ENCODE measurements at places on chromosomes 6 and 20.

DNA sequence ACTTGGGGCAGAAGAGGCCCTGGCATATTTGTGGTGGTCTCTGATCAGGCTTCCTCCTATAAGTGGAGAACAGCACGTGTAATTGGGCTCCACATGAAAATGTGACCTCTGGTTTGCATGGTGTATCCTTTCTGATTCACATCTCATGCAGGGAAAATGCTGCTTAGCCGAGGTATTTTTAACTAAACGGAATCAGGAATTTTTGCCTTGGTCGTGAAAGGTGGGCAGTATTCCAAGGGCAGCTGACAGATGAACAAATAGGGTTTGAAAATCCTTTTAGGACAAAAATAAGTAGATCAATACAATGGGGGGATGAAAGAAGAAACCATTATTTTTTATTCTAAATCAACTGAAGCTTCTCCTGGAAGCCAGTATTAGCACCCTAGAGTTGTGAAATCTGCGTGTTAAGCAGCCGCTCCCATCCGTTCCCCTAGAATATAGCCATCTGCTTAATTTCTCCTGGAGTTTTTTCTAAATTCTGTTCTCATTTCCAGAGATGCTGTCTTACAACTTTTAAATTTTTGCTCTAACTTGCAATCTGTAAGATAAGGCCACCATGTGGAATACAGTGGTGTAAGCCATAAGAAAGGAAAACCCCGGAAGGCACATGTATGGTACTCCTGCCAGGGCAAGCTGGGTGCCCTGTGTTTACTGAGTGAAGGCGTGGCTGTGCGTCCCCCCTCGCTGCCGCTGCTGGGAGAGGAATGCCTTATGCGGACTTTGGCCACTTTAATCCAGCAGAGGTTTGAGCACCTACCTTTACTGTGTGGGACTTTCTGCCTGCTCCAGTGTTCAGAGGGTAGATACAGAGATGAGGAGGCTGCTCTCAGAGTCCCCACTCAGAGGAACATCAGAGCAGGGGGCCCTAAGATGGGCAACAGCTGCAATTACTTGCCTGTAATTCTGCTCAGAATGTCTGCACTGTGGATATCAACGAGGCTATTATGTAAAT, 52.4 kb downstream of the SYNJ2 start:
- no peak for DNase-seq

DNA sequence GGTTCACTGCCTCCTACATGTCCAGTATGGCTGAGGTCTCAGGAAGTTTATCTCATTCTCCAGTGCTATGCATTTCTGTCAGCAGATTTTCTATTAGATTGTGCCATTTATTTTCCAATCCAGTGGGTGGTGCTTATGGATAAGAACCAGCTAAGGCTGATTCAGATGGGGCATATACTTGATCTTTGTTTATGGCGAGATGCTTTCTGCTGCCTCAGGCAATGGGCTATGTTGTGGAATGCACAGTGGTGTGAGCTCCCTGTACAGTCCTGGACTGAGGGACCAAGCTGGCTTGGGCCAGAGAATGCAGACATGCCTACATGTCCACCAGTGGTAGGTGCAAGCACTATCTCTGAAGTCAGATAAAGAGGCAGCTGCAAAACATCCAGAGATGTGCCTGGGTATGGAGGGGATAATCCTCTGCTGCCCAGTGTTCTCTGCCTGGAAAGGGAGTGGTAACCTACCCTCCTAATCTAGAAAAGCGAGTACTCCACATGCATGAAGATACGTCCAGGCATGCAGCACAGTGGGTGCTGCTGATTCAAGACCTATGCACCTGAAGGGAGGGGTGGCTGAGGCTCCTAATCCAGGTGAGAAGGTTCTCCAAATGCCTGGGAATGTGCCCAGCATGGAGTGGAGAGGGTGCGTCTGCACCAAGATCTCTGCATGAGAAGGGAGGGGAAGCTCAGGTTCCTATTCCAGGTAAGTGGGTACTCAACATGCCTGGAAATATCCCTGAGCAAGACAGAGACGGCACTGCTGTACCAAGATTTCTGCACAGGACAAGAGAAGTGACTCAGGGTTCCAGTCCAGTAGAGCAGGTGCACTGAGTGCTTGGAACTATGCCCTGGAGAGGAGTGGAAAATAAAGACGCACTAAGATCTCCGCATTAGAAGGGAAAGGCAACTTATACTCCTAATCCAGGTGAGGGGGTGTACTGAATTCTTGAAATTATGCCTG, 9.4 kb downstream of the CST4 start:
- no peak for DNase-seq

DNA sequence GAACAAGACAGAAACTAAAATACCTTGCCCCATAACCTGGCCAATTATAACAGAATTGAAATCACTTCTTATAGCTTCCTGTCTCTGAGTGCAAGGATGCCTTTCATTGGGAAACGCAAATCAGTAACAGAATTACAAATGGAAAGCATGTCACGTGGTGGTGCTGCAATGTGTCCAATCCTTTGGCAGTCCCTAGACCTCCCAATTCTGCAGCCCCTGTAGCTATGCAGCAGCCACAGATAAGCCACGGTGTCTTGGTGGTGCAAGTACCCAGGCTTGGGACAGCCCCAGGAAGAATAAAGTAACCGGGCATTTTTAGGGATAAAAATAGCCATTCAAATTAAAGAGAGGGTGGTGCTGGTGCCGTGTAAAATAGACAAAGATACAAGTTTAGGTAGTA, 134.6 kb upstream of the CCN2 start:
- DNase-seq, result no peak

DNA sequence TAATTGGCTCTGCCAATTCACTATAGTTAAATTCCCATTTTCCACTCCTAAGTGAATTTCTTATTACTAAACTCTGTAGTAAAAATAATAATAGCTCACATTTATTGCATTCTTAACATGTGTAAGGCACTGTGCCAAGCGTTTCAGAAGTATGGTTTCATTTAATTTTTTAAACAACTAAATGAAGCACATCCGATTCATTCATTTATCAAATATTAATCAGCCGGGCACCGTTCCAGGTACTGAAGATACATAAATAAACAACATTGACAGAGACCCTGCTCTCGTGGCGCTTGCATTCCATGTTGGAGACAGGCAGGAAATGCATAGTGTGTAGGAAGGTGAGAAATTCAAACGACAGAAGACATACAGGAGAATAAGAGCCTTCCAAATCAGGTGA, 423.2 kb upstream of the JARID2 start:
- no peak for DNase-seq

- DNase-seq, result no peak
Observed at GRCh38 chr6:900716-901605, 208.0 kb upstream of the EXOC2 start.

GRCh38 chr6:52209770-52210169, 23.6 kb downstream of the IL17A start:
- DNase-seq, result no peak

DNA sequence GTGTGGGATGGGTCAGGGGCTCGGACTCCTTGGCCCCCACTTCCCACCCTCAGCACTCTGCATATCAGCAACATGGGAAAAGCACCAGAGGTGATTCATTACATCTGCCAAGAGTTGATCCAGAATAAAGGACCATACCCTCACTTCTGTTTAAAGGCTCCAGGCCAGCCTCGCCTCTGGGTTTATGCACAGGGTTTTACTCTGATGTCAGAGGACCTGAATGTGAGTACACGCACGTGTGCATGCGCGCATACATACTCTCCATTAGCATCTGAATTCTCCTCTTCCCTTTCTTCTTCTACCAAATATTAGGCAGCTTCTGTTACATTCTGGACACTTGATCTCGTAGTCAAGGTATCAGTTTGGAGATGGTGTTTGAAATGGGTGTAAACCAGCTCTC, 114.7 kb upstream of the SPTLC3 start:
- DNase-seq, result no peak

DNA sequence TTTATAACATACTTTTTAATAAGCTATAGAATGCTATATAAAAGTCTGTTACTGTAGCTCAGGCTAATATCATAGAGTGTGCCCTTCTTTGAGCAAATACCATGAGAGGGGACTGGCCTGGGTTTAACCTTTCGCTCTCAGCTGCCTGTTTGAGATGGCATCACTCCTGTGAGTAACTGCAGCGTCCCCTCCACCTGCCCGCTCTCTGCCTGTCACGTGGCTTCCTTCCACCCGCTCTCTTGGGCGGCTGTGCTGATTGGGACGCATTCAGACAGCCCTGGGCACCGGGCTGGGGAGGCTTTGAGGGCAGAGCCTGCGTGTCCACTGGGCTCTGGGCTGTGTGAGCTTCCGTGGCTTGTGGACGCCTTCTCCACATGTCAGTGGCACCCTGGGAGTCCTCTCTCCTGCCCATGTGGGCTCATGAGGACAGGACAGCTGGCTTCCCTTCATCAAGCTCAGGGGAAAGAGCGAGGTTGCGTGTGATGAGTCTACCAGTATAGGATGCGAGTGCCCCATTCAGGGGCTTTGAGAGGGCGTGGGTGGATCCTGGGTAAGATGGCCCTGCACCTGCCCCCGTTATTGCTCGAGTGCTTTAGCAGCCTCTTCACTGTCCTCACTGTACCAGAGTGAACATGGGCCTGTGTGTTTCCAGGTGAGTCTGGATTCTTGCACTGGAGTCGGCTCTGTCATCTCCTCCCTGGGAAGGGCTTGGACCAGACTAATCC, 10.7 kb upstream of the C20orf204 start:
- no peak for DNase-seq

DNA sequence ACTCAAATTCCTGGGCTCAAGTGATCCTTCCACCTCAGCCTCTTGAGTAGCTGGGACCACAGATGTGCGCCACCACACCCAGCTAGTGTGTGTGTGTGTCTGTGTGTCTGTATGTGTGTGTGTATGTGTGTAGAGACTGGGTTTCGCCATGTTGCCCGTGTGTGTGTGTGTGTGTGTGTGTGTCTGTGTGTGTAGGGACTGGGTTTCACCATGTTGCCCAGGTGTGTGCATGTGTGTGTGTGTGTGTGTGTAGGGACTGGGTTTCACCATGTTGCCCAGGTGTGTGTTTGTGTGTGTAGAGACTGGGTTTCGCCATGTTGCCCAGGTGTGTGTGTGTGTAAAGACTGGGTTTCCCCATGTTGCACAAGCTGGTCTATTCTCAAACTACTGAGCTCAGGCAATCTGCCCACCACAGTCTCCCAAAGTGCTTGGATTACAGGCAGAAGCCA, 28.3 kb downstream of the CDK5RAP1 start:
- no peak for DNase-seq

DNA sequence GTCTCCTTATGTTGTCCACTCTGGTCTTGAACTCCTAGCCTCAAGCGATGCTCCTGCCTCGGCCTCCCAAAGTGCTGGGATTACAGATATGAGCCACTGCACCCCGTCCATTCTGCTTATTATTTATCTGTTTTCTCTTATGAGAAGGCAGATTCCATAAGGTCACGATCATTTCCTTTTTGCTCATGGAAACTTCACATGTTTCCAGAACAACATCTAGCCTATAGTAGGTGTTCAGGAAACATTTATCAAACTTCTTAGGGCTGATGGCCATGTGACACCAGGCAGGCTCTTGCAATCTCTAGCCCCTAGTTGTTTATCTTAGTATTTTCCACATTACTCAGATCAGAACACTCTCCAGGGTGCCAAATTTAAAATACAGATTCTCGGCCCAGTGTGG, 61.2 kb downstream of the ZFP64 start:
- DNase-seq, result no peak

- no peak for DNase-seq
Observed at GRCh38 chr6:154232013-154232910, 124.3 kb downstream of the IPCEF1 start.

GRCh38 chr20:4710106-4710475, 11.6 kb upstream of the PRND start:
- no peak for DNase-seq

DNA sequence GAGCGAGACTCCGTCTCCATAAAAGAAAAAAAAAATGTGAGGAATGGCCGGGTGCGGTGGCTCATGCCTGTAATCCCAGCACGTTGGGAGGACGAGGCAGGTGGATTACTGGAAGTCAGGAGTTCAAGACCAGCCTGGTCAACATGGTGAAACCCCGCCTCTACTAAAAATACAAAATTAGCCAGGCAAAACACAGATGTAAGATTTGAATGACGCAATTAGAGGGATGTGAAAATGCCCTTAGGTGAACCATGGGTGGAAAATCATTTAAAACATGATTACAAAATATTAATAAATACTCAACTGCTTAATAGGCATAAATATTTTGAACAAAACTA, 20.9 kb downstream of the COL9A3 start:
- no peak for DNase-seq

- DNase-seq, result no peak
Observed at GRCh38 chr6:14501240-14501639, 383.7 kb downstream of the CD83 start.

GRCh38 chr6:134029495-134030455, 22.6 kb downstream of the SLC2A12 start:
- DNase-seq, result no peak

GRCh38 chr6:138896104-138896756, 91.8 kb downstream of the REPS1 start:
- no peak for DNase-seq

DNA sequence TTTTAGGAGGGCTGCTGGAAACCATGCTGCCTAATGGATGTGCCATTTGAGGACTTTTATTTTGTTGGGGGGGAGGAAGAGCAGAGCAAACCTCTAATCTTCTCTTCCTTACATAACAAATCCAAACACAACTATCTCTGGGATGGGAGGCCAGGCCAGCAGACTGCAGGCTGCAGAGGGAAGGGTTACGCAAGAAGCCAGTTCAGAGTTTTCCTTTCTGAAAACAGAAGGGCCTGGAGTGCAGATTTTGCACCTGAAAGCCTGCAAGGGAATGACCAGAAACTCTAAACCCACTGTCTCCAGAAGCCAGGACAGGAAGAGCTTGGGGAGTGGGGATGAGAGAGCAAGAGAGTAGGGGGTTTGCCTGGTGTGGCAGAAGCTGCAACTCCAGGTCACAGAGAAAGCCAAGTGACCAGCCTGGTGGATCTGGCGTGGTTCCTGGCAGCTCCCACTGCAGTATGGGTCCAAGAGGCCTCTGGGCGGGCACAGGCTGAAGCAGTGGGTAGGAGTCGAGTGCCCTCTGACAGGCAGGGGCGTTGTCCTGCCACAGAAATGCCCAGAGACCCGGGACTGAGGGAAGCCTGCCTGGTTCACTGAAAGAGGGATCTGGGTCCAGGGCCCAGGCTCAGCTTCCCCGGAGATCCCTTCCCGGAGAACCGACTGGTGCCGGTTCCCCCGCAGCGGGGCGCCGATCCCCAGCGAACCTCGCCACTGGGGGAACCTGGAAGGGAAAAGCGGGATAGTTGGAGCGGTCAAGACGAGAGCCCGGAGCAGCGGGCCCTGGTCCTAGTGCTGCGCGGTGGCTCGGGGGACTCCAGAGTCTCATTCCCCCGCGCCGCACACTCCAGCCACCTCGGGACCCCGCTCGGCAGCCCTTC, 6.7 kb downstream of the MAFB start:
- peak; percentile 74 for DNase-seq

DNA sequence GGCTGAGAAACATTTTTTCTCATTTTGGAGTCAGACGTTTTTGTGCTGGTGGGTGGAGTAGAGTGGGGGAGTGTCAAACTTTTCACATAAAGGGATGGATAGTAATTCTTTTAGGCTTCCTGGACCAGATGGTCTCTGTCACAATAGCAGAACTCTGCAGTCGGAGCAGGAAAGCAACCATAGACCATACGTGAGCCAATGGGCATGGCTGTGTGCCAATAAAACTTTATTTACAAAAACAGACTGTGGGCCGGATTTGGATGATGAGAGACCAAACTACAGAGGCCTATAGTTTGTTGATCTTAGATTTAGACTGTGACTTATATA, 70.8 kb upstream of the SLC22A23 start:
- no peak for DNase-seq
